Neuronal stem cell (in vitro differentiated cells): ENCODE measurements at places on chromosomes 4 and X.

DNA sequence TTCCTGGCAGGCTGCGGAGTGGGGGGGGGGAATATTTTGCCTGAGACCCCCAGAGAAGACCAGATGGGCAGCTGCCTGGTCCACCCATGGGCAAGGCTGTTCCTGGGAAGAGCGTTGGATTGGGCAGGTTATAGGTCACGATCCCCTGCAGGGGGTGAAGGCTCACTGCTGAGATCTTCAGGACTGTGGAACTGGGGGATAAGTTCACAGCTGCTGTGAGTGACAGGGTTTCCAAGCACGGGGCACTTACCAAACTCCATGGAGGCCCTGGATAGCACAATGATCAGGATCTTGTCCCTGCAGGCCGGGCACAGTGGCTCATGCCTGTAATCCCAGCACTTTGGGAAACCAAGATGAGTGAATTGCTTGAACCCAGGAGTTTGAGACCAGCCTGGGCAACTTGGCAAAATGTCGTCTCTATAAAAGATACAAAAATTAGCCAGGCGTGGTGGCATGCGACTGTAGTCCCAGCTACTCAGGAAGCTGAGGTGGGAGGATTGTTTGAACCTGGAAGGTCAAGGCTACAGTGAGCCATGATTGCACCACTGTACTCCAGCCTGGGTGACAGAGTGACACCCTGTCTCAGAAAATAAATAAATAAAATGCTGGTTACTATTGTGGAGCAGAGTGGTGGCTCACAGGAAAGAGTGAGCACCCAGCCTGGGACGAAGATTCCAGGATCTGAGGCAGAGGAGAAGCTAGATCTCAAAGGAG lies 68.0 kb upstream of the HELT start:
- DNase-seq = no peak

- DNase-seq = no peak
Observed at GRCh38 chr4:47031751-47032404, 511 bp downstream of the GABRB1 start.

DNA sequence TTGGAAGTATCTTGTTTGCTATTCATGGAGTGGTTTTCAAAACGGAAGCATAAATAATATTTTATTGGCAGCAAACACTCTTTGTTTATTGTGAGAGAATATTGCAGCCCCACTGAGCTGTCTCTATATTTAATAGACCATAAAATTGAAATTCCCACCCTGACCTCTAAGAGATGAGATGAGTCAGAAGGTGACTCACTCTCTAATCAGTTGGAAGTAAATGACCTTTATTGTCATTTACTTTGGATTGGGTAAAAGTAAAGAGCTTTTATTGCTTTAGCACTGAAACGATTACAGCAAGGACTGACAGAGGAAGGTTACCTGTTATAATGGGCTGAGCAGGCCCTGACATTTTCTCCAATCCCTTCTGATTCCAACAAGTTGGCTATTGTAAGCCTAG lies 55.0 kb downstream of the SYTL5 start:
- DNase-seq = no peak

- DNase-seq = no peak
Observed at GRCh38 chr4:87965501-87965975, 10.0 kb upstream of the SPP1 start.

DNA sequence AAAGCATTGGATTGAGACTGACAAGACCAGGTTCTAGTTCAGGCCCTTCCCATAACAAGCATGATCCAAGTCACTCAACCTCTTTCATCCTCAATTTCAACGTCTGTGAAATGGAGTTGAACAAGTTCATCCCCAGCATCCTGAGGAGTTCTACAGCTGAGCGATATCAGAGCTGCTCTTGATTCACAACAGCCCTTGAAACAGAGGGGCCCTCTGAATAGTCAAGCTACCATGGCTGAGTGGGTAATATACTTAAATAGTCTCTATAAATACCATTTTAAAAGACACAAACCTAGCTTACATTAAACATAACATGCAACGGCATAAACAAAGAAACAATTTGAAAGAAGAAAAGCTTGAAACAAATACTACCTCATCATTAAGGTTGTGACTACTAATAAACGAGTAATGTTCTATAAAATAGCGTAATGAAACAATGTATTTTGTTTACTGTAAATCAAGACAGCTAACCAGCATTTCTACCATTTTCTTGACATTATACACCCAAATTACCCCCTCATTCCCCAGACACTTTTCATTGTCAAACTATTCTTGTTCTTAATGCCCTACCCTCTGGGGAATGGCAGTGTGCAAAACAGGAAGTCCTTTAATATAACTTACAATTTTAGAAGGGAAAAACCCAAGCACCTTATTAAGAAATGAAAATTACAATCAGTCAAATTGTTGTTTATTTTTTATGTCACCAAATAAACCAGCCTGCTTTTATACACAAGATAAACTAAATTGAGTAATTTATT lies 202.3 kb downstream of the PARM1 start:
- DNase-seq = no peak

- DNase-seq = no peak
Observed at GRCh38 chr4:180106997-180107396, 2136.2 kb upstream of the TENM3 start.

DNA sequence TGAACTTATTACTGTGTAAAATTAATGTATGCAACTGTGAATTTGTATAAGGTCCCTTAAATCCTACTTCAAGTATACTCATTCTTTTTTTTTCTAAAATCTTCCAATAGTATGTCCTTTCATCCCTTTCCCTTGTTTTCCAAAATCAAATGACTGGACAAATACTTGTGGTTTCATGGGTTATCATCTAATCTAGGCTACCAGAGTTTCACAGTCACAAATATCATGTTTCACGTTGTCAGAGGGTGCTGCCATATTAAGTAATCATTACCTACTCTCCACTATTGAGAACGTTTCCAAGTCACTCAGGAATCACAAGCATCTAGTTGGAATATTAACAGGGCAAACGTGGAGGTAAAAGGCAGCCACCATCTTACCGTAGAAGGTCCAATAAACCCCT lies 1235.0 kb upstream of the TENM3 start:
- DNase-seq = no peak

GRCh38 chr4:38190717-38191178 lies 230.6 kb downstream of the PTTG2 start:
- no peak for DNase-seq

DNA sequence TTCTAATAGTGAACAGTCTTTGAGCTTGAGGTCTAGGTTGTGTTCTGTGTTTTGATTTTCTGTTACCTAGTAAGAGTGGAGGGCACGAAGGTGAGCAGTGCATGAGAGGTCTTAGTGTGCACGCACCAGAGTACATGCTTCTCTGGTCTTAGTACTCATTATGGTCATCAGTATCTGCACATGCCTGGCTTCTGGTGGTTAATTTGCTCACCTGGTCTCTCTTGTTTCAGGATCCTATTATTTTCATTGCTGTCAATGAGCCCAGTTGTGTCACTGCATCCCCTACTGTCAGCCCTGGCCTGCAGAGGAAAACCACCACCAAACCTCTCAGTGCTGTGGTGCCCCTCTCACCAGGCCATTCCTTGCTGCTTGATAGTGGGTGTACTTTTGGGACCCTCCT lies 54.8 kb downstream of the NSUN7 start:
- DNase-seq = no peak

DNA sequence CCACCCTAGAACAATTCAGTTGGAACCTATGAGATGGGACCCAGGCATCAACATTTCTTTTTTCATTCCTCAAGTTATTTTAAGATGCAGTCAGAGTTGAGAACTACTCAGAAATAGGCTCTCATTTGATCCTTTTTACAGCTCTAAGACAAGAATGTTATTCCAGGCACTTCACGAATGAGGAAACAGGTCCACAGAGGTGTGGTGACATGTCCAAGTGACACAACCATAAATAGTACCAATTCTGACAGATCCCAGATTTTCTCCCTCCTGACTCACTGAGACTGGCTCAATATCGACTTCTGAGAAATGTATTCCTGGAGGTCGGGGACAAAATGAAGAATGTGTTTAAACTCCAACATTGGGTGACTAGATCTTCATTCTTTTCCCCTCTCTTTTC lies 11.1 kb downstream of the TCEANC start:
- no peak for DNase-seq

DNA sequence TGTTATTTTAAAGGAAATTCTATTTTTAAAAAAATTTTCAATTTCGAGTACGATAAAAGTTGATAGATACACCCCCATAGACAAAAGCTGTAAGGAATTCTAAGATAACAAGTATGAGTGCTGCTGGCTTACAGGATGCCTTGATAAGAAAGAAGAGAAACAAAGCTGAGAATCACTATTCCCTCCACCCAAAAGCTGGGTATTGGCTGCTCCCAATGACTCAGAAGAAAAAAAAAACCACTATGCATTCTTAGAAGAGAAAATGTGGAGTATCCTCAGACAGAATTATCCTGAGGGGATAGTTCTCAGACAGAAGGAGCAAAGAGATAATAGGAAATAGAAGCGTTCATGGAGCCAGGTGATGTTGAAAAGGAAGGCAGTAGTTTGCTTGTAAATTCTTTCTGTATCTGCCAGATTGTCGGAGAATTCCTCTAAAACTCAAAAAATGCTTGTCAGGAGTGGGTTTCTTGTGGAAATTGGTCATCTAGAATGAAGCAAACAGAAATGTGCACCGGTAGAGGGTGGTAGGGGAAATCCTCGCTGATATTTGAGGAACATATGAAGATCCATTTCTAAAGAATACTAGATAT lies 217.5 kb upstream of the ADAMTS3 start:
- DNase-seq = no peak

- no peak for DNase-seq
Observed at GRCh38 chrX:16593801-16594200, 56.2 kb upstream of the S100G start.

DNA sequence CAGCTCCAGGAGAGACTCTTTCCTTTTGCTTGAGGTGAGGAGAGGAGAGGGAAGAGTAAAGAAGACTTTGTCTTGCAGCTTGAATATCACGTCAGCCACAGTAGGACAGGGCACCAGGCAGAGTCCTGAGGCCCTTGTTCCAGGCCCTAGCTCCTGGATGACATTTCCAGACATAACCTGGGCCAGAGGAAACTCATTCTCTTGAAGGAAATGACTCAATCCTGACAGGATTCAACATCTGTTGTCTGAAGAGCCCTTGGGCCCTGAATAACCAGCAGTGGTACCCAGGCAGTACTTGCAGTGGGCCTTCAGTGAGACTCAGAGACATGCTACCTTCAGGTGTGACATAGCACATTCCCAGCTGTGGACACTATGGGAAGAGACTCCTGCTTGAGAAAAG lies 62.8 kb downstream of the FGF16 start:
- no peak for DNase-seq

GRCh38 chr4:184693056-184693455 lies 40.8 kb downstream of the CENPU start:
- DNase-seq = no peak

DNA sequence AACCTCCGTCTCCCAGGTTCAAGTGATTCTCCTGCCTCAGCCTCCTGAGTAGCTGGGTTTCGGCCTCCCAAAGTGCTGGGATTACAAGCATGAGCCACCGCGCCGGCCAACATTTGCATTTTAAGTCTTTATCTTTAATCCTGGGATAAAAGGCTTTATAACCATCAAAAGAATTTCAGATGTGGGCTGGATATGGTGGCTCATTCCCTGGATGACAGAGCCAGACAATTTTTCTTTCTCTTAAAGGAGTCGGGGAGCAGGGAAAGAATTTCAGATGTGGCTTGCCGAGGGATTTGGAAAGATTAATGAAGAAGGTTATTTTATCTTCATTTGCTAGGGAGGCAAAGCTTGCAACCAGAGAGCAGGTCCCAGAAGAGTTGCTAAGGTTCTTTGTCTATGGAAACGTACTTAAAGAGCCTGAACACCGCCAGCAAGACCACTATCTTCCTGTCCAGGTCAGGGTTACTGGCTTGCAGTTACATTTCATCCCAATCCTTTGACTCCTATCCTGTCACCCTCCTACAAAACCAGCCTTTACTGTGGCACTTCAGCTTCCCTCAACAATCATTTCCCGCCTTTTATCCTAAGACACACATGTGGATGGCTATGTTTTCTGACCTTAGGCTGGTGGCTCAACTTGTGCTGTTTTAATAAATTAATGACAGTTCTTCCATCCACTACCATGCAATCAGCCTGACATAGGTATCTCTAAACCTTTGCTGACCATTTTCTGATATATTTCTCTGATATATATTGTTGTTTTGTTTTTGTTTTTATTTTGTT lies 3.9 kb upstream of the KLHL8 start:
- no peak for DNase-seq

GRCh38 chr4:88940506-88940905 lies 116.5 kb downstream of the FAM13A start:
- no peak for DNase-seq

DNA sequence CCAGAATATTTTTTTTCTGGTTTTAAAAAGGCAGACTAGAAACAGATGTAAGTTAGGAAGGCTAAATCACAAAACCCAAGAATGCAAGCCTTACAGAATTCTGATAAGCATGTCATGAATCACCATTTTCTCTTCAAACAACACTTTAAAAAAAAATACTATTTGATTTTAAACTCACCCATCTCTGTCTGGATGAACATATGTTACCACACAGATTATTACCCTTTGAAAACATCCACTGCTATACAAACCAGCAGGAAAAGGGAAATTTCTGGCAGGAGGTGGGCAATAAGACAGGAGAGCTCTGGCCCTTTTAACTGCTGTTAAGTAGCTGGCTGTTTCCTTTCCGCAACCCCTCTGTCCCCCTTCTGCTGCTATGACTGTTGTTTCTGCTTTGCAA lies 317.7 kb upstream of the NOCT start:
- no peak for DNase-seq

DNA sequence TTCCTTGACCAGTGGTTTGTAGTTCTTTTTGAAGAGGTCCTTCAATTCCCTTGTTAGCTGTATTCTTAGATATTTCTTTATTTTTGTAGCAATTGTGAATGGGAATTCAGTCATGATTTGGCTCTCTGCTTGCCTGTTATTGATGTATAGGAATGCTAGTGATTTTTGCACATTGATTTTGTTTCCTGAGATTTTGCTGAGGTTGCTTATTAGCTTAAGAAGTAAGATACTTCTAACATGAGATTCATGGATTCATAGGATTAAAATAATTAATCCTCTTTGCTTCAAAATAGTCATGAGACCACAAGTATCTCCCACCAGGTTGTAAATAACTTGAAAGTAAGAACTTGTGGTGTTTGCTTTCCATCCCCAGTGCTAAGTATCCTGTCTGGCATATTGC lies 308.9 kb downstream of the DTHD1 start:
- no peak for DNase-seq

- DNase-seq = no peak
Observed at GRCh38 chr4:57854748-57855147, 744.6 kb upstream of the IGFBP7 start.

- no peak for DNase-seq
Observed at GRCh38 chr4:110195561-110196205, 2.7 kb downstream of the ELOVL6 start.

- DNase-seq = no peak
Observed at GRCh38 chr4:129972257-129972656, 876.3 kb downstream of the C4orf33 start.

DNA sequence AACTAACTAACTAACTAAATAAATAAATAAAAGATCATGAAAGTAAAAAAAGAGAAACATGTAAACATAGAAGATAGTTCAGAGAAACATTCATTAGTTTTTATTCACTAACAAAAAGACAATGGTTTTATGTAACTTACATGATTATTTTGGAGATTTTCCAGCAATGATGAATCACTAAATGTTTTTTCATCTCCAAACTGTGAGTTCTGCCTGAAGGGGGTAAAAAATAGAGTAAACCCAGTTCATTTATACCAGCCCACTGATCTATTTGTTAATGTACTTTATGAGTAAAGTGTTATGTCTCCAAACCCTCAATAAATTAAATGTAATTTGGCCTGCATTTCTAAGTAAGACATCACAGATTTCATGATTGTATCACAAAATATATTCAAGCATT lies 101.1 kb downstream of the ATP8A1 start:
- DNase-seq = no peak
